Activated effector memory CD4-positive, alpha-beta T cell treated with anti-CD3 and anti-CD28 coated beads, Interleukin-2, amount 50 U/mL, for 16 hours (primary cell): ENCODE measurements at places on chromosomes 7 and 10.

DNA sequence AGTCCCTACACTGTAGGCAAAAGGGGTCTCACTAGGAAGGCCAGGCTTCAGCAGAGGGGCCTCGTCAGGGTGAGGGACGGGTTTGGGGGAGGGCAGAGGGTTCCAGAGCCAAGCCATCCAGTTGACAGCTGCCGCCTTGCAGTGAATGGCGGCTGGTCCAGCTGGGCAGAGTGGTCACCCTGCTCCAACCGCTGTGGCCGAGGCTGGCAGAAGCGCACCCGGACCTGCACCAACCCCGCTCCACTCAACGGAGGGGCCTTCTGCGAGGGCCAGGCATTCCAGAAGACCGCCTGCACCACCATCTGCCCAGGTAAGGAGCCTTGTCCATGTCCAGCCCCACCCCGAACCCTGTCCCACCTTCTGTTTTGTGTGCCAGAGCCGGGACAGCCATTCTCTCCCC, 31.6 kb upstream of the SLC29A3 start:
- no peak for DNase-seq

- no peak for DNase-seq
These were observed 147.1 kb downstream of the TRIL start for GRCh38 chr7:28811008-28811407.

DNA sequence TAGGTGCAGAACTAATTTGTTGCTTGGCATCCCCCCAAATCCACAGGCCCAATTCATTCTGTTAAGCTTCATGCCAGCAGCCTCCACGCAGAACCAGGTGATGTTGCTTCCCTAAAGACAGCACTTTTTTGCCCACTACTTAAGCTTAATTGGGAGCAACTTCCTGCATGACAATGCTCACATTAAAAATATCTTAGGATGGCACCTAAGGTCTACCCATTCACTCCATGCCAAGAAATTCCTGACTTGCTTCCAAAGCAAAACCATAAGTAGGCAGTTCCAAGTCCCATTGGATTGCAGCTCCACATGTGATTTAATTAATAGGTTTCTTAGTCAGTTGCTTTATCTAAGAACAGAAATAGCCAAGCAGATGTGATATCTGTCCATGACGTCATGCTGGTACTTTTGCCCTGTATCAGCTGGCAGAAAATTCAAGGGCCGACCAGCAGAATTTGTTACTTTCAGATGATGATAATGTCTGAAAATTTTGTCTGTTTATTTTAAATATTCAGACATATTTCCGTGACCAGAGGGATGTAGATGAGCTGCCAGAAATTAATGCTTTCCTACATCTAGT, 325.5 kb downstream of the LHFPL3 start:
- no peak for DNase-seq

DNA sequence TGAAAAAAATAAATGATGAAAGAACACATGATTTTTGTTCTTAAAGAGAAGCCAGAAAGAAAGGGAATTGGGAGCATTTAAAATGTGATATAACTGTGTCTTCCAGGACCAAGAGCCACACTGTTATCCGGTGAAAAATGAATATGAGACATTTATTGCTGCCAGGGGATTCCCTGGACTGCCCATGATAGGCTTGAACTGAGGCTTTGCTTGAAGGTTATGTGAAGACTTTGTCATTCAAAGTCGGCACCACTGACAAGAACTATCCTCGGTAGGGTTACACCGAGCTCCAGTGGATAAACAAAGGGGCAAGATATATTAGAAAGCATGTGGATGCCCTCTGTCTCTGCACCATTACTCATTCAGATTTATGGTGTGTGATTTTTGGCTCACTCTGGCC, 125.4 kb upstream of the MINDY3 start:
- no peak for DNase-seq

DNA sequence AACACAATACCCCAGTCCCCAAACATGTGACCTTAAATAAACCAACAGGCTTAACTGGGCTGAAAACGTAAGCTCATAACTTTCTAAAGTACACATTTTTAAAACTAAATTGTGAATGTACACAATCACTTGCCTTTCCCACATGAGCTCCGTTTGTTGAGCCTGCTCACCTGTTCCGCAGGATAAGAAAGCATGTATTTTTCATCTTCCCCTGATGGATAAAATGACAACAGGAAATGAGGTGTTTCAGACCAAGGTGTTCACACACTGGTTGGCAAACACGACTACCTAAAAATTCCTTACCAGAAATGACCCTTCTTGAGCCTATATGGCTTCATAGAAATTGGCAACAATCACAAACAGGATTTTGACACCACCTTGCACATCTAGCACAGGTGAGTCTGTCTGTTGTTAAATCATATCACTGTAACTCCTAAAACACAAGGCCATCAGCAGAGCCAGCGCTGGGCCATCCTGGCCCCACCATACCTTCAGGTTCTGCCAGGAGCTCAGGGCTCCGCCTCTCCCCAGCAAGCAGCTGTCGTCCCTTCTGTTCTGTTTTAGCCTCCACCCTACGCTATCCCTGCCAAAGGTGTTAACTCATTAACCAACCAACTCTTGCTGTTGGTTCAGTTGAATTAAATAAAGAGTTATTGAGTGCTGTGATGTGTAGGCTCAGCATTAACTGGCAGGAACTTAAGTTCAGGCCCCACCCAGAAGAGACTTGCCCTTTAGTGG, 73.6 kb upstream of the RNF32 start:
- DNase-seq = no peak

- DNase-seq = no peak
These were observed 8.5 kb downstream of the CPED1 start for GRCh38 chr7:120996988-120997345.

- DNase-seq = peak; percentile 48
These were observed 160.4 kb downstream of the GRID1 start for GRCh38 chr10:86206240-86206579.

DNA sequence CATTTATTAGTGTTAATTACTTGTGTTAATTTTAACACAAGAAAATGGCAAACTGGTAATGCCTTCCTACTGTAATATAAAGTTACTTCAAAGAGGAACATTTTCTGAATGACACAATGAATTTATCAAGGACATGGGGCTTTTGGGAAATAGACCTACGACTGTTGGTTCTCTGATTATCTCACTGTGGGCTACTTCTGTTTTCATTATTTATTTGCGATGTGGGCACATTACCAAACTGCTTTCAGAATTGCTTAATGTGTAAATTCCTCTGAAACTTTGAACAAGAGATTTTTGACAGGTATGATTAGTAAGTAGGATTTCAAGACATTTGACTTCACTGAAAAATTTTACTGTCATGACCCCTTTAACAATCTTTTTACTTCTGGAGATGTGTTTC, 535.6 kb downstream of the CNTNAP2 start:
- DNase-seq = no peak

DNA sequence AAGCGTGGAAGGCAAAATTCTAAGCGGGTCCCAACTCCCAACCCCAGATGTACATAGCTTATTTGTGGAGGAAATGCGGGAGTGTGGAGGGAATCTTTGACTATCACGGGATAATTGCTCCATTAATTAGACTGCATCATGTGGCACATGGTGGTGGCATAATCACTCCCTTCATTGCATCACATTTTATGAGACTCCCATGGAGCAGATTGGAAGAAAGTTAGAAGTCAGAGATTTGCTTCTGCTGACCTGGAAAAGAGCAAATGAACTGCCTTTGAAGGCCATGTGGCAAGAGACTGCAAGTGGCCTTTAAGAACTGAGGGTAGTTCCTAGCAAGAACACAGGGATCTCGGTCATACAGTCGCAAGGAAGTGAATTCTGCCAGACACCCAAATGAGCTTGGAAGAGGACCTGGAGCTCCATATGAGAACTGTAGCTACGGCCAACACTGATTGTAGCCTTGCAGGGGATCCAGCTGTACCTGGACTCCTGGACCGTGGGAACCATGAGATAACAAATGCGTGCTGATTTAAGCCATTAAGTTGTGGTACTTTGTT, 37.1 kb upstream of the ITGB1 start:
- DNase-seq = no peak

DNA sequence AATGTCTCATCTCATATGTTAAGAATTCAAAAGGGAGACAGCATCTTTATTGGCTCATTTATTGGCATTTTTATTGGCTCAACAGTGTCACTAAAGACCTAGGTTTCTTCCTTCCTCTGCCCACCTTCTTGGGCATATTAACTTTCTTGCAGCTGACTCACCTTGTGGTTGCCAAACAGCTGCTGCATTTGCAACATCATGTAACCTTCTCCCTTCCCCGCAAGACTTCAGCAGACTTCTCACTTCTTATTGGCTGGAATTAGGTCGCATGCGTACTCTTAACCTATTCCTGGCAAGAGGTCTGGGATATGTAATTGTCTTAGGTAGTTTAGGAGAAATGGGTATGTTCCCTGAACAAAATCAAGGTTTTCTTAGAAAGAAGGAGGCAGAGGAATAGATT, 263.2 kb downstream of the POU6F2 start:
- no peak for DNase-seq

GRCh38 chr10:98509745-98510144, 63.0 kb upstream of the HPS1 start:
- DNase-seq = no peak
